ENCODE measurements at places on chromosomes 1 and 21.

DNA sequence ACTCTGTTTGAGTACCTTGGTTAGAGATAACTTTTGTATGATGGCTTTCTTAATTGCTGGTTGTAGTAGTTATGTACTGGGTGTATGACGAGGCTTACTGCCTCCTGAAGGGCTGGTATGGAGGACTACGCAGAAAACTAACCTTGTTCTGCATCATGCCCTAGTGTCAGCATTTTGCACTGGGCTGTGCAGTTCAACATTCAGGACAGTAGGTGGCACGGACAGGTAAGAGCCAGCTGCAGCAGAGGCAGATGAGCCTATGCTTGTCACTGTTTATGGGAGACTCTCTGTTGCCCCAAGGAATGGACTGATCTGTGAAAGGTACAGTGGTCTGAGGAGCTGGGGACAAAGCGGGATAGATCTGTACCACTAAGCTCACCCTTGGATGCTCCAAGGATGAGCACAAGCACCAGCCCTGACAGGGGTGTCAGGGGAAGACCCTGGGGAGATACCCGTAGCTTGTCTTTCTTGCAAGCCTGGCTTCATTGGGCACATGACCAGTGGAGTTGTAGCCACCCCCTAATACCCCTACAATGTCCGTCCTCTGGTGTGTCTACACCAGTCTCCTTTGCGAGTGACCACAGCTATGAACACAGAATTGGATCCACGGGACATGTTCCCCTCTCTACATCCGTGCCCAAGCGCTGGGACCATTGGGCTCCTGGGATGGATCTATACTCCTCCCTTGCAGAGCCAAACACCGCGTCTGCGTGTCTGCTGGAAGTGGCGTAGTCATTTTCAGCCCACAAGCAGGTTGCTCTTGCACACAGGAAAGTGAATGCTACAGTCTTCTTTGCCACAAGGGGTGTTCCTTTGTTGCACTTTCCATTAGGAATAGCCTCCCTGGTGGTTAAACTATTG, 51.1 kb upstream of the CFHR3 start:
- no peak for DNase-seq

- DNase-seq, result no peak
Observed at GRCh38 chr1:159983681-159984080, 29.6 kb upstream of the SLAMF9 start.

DNA sequence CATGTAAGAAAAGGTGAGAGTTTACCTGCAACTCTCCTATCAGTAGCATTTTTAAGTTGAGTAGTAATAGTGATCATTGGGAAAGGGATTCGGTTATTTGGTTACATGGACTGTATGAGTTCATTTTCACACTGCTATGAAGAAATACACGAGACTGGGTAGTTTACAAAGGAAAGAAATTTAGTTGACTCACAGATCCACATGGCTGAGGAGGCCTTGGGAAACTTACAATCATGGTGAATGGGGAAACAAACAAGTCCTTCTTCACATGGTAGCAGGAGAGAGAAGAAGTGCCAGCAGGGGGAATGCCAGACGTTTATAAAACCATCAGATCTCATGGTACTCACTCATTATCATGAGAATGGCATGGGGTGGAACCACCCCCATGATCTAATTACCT, 59.3 kb upstream of the FBXO28 start:
- DNase-seq, result peak; percentile 26

- no peak for DNase-seq
Observed at GRCh38 chr1:74946388-74946787, 187.8 kb upstream of the LHX8 start.

DNA sequence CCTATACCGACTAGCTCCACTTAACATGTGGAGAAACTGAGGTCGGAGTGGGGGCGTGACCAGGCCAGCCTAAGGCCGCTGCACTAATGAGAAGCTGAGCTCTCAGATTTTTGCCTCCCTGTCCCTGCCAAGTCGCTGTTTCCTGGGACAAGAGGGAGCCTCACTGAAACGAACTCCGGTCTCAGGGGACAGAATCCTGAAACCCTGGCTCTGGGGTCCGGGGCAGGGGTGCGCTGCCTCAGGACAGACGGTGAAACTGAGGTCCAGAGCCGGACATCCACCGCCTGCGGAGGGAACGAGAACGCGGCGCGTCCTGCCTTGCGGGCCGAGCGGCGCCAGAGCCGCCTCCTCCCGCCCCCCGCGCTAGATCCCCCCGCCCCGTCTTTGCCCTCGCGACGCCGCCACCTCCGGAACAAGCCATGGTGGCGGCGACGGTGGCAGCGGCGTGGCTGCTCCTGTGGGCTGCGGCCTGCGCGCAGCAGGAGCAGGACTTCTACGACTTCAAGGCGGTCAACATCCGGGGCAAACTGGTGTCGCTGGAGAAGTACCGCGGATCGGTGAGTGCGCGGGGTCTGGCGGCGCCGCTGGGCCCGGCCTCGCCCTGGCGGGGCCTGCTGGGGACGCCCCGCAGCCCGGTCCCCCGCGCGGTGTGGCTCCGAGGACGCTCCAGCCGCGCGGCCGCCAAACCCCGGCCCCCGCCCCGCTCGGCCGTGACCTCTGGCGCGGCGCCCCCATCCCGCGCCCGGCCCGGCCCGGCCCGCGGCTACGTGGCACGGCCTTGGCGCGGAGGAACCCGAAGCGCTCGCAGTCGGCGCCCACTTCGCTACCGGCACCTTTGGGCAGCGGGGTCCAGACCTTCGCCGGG, at the start of gene GPX7:
Gene GPX7 (plus strand): TSS at position 381 of the 865 bp plus-strand sequence. CDS start 39 bp downstream, at position 420.
- peak; percentile 62 for DNase-seq

- peak; percentile 79 for DNase-seq
Observed at GRCh38 chr21:33383056-33383888, 19.9 kb upstream of the IFNGR2 start.

GRCh38 chr1:11944358-11944931, 9.9 kb downstream of the PLOD1 start:
- DNase-seq, result no peak

DNA sequence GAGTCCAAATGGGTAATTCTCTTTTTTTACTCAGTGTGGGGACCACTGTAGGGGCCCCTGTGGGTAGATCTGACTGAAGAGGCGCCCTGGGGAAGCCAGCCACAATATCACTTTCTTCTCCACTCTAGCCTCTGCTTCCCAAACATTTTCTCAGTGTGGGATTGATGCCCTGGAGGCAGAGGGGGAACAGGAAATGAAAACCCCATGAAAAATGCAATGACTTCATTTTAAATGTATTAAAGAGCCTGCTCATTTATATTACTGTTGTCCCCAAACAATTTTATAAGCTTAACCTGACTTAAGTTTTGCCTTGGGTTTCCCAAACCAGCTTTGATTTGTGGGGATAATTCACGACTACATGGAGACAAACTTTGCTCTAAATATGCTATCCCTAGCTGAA, 181.9 kb downstream of the C1orf94 start:
- no peak for DNase-seq

DNA sequence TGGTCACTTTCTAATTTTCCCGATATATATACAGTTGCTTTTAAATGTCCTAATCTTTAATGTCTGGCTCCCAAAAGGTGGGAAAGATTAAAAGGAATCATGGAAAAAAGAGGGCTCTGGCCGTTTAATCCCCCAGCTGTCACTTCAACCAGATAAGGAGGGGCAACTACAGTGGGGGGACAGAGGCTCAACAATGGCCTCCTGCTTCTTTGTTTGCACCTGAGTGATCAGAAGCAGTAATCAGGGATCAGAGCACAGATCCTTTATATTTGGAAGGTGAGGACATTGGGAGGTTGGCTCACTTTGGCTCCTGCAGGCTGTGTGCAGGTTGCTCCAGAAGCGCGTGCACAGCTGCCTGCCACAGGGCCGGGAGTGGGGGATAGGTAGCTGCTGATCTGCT, 212.8 kb downstream of the FMN2 start:
- DNase-seq, result no peak

DNA sequence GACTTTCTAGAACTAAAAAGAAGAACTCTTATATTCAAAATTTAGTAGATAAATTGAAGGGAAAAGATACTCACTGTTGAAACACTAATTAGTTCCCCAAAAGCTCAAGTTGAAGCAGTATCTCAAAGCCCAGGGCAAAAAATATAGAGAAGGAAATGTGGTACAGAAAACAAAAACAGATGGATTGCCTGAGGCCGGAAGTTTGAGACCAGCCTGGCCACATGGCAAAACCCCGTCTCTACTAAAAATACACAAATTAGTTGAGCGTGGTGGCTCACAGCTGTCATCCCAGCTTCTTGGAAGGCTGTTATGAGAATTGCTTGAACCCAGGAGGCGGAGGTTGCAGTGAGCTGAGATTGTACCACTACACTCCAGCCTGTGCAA, 36.0 kb downstream of the FAM177B start:
- no peak for DNase-seq

- no peak for DNase-seq
Observed at GRCh38 chr1:235366286-235366685, 941 bp upstream of the TBCE start.

DNA sequence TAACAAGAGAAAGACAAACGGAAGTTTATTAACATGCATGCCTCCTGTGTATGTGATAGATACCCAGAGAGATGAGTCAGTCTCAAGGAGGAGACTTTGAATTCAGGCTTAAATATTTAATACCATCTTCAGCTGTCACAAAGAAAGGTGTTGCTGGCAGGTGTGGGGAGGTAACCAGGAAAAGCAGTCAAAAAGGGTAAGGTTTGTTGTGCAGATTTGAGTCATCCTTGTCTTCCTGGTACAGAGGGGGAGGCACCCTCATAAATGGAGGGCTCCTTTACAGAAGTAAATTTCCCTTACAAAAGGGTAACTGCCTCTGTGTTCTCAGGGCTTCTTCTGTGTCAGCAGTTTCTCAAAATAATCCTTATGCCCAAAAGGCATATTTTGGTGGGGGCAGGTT, 75.2 kb upstream of the B3GALT5 start:
- DNase-seq, result no peak

- DNase-seq, result no peak
Observed at GRCh38 chr21:26432410-26432809, 140.7 kb downstream of the CYYR1 start.

DNA sequence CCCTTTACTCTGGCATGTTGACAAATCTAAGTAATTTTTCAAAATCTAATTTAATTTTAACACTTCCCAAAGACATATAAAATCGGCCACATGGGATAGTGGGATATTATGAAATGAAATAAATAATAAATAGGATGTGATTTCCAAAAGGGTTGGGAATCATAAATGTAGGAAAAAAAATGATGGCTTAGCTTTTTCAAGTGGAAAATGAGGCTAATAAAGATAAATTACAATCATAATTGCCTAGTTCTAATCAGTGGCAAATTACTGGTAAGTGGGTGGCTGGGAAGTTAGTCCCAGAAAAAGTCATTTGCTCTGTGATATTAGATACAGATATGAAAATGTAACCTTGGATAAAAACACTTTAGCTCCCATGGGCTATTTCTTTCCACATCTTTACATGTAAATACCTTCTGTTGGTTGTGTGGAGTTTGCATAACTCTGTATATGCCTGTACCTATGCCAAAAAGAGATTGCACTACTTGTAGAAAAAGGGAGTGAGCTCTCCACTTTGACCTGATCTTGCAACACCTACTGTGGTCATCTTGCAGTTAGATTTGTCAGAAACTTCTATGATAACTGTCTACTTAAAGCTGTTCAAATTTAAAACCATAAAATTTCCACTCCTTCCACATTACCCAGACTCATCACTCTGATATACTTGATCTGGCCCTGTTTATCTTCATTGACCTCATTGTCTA, 284.6 kb upstream of the KAZN start:
- no peak for DNase-seq

- DNase-seq, result peak; percentile 45
Observed at GRCh38 chr21:42234464-42235241, 15.7 kb downstream of the ABCG1 start.

- no peak for DNase-seq
Observed at GRCh38 chr1:48803474-48803873, 26.8 kb upstream of the BEND5 start.

DNA sequence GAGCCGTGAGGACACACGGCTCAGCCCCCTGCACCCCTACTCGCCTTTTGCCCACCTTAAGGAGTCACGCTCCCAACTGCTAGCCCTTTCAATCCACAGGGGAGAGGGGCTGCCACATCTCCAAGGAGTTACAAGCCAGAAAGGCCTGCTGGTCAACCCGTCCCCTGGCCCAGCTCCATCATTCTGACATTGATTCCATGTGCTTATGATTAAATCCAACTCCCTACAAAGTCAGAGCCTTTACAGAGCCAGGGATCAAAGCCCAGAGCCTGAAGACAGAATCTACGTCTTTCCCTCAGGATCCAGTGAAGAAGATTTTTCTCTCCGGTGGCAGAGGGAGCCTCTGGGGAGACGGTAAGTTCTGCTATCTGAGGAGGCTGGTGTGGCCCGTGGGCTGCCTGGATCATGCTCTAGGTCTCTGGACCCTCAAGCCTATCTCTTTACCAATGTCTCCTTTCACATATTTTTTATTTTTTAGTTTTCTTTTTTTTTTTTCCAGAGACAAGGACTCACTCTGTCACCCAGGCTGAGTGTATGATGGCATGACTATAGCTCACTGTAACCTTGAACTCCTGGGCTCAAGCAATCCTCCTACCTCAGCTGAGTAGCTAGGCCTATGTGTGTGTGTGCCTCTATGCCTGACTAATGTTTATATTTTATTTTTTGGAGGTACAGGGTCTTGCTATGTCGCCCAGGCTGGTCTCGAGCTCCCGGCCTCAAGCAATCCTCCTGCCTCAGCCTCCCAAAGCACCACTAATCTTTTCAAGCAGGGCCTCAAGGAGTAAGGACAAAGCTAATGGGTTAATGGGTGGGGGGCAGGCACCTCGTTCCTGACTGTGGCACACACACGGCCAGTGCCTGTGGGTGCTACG, 61.3 kb downstream of the SLC66A1 start:
- no peak for DNase-seq

DNA sequence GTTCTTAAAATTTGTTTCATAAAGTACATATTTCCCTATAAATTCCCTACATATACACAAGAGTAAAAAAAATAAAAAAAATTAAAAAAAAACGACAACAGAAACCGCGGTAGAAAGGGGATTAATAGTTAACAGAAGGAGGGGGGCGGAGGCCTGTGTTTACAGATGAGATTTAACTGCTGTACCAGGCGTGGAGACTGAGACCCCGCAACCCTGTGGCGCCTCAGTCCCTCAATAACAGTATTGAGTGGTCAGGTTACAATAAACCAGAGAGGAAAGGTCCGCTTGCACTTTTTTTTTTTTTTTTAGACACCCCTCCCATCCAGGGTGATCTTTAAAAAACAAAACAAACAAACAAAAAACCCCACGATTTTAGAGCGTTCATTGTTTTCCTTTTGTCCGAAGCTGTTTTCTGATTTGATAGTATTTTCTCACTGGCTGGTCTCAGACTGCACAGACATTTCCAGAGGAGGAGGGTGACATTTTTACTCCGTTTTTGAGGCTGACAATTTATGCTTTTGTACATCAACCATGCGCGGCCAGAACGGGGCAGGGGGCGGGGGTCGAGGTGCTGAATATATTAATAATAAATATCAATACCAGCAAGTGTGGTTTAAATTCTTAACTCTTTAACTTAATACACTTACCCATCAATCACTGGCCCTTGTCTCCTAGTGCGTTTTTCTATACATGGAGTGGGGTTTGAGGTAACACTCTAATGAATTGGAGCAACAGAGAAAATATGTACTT, 1223.9 kb downstream of the BRINP3 start:
- DNase-seq, result no peak

DNA sequence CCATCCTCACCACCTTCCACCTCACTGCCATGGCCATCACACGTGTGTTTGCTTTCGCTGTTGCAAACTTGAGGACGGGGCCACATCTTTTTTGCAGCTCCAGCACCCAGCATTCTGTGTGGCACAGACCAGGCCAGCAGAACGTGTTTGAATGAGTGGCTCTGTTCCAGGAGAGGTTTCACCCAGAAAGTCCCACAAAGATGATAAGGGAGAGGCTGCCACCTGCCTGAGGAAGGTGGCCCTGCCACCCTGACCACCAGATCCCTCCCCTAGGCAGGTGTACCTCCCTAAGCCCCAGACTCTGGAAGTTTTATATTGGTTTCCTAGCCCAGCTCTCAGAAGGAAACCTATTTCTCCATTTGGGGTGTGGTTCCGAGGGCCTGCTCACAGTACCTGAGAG, 252.1 kb downstream of the KAZN start:
- DNase-seq, result no peak

Data from fibroblast of pulmonary artery (primary cell).